ENCODE measurements at places on chromosomes 4 and X.

GRCh38 chrX:49197543-49198087, 2.4 kb downstream of the SYP start:
- no peak for DNase-seq

DNA sequence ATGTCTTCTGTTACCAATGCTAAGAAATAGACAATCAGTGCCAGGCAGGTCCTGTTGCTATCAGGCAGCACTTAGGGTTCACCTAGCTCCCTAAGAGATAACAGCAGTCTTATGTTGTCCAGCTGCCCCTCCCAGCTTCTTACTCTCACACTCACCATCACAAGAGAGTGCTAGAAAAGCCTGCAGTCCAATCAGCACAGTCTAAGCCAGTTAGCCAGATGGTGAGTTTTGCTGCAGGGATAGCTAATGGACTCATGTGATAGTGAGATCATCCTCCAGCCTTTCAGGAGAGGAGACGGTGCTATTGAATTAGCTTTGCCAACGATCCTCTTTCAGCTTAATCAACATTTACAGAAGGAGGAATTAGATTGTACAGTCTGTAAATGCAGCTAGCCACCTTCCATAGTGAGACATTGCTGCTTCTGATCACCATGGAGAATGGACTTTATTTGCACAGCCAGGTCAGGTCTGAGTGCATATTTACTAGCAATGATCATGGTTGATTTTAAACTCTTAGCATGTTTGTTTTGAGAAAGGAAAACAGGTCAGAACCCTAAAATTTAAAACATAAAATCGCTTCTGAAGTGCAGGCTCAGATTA, 438.3 kb downstream of the CENPC start:
- no peak for DNase-seq

GRCh38 chr4:109046471-109047201, 255.8 kb downstream of the COL25A1 start:
- no peak for DNase-seq

DNA sequence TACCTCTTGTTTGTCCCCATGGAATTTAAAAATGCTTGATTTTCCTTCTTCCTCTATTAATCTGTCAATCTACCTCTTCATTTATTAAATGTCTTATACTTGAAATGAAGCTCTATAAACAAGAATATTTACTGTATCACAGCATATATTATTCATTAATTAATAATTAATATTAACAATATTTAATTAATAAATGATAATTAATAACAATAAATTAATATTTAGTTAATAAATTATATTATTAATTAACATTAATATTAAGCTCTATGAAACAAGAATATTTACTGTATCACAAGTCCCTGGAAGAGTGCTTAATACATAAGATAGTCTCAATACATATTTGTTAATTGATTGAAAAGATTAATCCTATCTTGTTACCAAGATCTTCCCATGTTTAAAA, 306.6 kb downstream of the STPG2 start:
- DNase-seq = no peak

GRCh38 chr4:124065422-124065821, 647.1 kb downstream of the ANKRD50 start:
- DNase-seq = no peak

DNA sequence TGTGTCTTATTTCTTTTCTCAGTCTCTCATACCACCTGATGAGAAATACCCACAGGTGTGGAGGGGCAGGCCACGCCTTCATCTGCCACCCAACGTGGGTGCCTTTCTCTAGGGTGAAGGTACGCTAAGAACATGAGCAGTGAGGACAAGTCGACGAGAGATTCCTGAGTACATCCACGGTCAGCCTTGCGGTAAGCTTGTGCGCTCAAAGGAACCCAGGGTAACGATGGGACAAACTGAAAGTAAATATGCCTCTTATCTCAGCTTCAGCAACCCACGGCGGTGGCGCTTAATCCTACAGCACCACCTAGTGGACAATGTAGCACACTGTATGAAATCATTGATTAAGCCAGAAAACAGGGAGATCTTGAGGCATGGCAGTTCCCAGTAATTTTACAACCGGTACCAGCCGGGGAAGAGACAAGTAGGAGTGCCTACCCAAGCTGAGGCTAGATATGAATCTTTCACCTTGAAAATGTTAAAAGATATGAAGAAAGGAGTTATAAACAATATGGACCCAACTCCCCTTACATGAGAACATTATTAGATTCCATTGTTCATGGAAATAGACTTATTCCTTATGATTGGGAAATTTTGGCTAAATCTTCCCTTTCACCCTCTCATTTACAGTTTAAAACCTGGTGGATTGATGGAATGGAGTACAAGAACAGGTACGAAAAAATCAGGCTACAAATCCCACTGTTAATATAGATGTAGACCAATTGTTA, 63.0 kb downstream of the ZNF732 start:
- peak; percentile 74 for DNase-seq

GRCh38 chrX:12309744-12310076, 171.4 kb downstream of the FRMPD4 start:
- DNase-seq = no peak

- peak; percentile 35 for DNase-seq
These were observed 551 bp downstream of the NPNT start for GRCh38 chr4:105895583-105896460.

- DNase-seq = no peak
These were observed 20.5 kb downstream of the ANOS1 start for GRCh38 chrX:8711401-8711800.

DNA sequence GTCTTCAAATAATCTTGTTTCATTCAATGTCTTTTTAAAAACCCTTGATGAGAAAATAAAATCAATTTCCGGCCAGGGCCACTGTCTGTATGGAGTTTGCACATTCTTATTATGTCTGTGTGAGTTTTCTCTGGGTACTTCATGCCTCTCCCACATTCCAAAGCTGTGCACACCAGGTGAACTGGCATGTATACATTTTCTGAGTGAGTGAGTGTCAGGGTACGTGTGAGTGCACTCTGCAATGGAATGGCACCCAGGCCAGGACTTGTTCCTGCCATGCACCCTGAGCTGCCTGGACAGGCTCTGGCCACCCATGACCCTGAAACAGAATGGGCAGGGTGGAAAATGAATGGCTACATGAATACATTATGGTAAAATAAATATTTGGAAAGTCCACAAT, 61.3 kb downstream of the UBE2NL start:
- DNase-seq = no peak

DNA sequence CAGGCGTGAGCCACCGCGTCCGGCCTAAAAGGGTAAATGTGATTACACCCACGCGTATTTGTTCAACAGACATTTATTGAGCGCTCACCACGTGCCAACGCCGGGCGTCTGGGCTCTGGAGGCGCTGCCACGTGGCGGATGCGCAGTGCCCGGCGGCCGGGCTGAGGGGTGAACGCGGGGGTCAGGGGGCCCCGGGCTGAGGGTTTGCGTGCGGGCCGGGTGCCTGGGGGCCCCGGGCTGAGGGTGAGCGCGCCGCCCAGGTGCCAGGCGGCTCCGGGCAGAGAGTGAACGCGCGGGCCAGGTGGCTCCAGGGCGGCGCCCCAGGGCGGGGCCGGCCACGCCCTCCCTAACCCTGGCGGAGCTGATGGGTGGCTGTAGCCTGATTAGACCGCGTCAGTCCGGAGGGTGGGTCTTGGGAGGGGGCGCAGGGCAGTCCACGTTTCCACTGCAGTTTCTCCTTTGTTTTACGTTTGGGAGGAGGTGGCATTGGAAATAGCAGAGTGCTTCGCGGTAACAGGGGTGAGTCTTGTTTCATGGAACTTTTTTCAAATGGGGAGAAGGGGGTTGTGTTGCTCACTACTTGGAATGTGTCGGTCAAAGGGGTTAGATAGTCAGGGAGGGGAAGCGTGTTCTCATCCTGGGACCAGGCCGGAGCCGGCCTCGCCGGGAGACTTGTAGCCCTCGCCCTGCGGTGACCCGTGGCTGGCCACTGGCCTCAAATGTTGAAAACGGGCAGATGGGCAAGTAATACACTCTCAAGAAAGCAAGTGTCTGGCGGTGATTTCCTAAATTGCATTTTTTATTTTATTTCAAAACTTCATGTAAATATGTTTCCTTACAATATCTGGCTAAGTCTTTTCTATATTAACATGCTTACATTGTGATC, at the start of gene ZFP42:
ZFP42 (plus strand) TSS at position 450 of the 886 bp plus-strand sequence. CDS start 7,037 bp downstream, outside the sequence.
- DNase-seq = no peak

DNA sequence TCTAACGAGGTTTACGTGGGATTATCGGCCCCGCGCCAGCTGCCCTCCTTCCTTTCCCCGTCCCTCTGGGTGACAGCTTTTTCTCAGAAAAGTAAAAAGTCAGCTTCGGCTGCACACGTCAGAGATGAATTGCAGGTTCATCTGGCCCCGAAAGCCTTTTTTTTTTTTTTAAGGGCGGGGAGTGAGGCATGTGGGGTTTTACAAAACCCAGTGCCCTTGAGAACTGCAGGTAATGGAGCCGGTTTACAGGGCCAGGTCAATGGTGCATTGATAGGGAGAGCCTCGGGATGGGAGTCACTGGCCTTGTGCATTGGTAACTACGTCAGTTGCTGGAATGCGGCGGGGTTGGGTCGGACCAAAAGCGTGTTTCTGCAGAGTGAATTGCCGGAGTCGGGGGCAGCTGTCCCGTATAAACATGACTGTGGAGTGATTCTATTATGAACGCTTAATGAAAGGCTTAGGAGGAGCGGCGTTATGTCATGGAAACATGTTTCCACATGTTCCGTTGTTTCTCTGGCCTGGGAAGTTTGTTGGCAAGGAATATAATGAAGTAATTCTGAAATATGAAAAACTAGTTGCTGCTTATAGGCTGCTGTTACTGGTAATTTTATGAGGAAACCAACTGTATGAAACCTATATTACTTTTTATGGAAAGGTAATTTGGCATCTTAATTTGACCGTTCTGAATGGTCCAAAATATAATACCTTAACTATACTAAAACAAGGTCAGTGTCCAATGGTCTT, 1.1 kb downstream of the HSPA4L start:
- peak; percentile 35 for DNase-seq

GRCh38 chr4:16881151-16881884, 17.1 kb downstream of the LDB2 start:
- DNase-seq = no peak

GRCh38 chr4:55458164-55458563, 62.4 kb downstream of the TMEM165 start:
- peak; percentile 65 for DNase-seq

All from PC-3 (cell line).